MM.1S (cell line): ENCODE measurements at places on chromosomes 7 and 10.

- no peaks in the 10 kb centered on the region for H3K36me3 ChIP-seq
- no peaks in the 10 kb centered on the region for H3K4me1 ChIP-seq
- H3K27me3 ChIP-seq = no peaks in the 10 kb centered on the region
- no peak overlapping the region for H3K4me3 ChIP-seq
- no peak for DNase-seq
Observed at GRCh38 chr7:7122033-7122478, 60.3 kb upstream of the C1GALT1 start.

GRCh38 chr7:157713591-157713990 lies 376.8 kb downstream of the DNAJB6 start:
- no peak overlapping the region for H3K4me3 ChIP-seq
- H3K36me3 ChIP-seq = no peaks in the 10 kb centered on the region
- peaks cover 72% of the 10 kb centered on the region for H3K27me3 ChIP-seq

DNA sequence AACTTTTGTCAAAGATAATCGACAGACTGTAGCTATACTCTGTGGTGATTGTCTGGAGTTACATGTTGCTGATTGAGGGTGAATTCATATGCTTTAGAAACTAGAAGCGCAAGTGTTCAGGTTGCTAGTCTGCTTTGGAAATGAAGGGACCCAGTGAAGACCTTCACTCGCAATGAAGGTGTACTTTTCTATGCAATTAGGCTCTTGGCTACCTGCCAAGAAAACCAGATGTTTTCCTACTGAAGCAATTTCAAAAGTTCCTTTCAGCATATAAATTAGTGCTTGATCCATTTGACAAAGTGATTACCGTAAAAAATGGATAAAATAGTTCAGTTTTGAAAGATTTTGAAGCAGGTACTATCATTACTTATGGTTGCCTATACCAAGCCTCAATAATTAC lies 10.0 kb upstream of the STK31 start:
- no peaks in the 10 kb centered on the region for H3K27me3 ChIP-seq
- no peak overlapping the region for H3K4me3 ChIP-seq
- H3K36me3 ChIP-seq = no peaks in the 10 kb centered on the region
- H3K27ac ChIP-seq = no peak overlapping the region

DNA sequence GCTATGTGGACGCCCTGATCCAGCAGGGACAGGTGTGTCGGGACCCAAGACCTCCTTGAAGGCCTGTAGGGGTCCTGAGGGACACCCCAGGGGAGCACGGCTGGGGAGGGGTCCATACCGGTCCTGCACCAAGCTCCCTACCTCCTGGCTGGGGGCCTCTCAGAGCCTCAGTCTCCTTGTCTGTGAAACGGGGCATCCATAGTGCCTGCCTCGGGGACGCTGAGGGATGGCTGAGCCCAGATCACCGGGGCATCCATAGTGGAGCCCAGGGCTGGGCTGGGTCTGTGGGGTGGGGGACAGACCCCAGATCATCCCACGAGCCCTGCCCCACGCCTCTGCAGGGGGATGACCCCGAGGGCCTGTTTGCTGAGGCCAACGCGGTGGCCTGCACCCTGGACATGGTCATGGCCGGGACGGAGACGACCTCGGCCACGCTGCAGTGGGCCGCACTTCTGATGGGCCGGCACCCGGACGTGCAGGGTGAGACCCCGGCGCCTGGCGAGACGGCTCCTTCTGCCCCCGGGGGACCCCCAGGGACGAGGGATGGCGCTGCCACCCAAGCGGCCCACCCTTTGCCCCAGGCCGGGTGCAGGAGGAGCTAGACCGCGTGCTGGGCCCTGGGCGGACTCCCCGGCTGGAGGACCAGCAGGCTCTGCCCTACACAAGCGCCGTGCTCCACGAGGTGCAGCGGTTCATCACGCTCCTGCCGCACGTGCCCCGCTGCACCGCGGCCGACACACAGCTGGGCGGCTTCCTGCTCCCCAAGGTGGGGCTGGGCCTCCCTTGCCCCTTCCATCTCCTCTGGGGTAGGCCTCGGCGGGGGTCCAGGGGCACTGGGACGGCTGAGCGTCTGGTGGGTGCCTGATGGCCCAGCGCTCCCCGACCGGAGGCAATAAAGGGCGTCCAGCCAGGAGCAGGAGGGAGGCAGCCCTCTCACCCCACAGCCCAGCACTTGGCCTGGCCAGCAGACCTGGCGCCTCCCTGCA lies 4.1 kb downstream of the CYP2W1 start:
- peaks cover 58% of the 10 kb centered on the region for H3K27me3 ChIP-seq
- H3K4me1 ChIP-seq = no peaks in the 10 kb centered on the region
- H3K27ac ChIP-seq = no peak overlapping the region
- H3K36me3 ChIP-seq = no peaks in the 10 kb centered on the region

DNA sequence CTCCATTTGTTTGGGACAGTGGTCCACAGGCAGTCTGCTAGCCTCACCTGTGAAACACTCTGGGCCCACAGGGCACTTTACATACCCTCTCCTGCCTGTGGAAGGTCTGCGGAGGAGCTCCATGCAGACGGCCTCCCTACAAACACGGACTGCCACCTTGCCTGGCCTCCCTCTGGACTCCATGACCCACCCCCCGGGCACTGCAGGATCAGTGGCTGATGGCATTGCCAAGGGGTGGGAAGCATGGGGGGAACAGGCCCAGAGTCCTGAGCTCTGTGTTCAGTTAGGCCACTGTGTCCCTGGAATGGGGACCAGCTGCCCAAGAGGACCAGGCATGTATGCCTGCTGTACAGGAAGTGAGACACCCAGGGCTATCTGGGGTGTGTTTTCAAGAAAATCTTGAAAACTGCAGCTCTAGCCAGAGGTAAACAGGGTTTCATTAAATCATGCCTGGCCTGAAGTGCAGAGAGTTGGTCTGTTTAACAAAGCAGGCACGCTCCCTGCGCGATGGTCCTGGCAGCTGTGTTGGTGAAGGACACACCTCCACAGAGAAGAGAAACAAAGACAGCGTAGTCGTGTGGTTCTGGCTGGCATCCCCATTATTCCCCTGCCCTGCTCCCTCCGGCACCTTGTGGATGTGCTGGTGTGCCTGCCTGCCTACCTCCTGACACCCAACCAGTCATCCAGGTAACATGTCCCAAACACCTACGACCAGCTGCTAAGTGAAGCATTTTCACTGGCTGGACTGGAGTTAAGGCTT lies 470.8 kb upstream of the ZMIZ1 start:
- H3K36me3 ChIP-seq = no peaks in the 10 kb centered on the region
- no peak for DNase-seq
- H3K4me3 ChIP-seq = no peak overlapping the region
- H3K27me3 ChIP-seq = no peaks in the 10 kb centered on the region
- peaks cover 16% of the 10 kb centered on the region for H3K4me1 ChIP-seq

GRCh38 chr7:50330696-50331095 lies 26.2 kb downstream of the IKZF1 start:
- H3K36me3 ChIP-seq = no peaks in the 10 kb centered on the region; the same call in none of the 2 replicates
- peak overlapping the region; percentile 35; the same call in 1 of the 2 replicates for H3K27ac ChIP-seq
- DNase-seq = no peak
- peaks cover 56% of the 10 kb centered on the region for H3K4me1 ChIP-seq

DNA sequence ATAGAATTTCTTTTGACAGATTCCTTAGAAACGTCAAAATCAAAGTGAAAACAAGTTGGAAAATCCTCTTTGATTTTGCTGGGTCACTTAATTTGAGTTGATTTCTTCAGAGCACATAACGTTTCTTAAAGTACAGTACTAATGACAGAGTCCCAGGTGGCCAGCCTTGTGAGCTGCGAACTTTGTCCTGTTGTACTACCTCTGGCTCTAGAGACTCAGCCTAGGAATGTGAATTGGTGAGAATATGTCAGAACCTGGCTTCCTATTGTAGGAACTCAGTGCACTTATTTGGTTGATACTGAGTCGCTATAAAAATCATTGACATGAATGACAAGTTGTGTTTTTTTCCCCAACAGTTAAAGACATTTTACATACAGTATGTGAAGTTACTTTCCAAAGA lies 20.2 kb downstream of the SDK1 start:
- no peaks in the 10 kb centered on the region for H3K4me1 ChIP-seq
- no peak overlapping the region for H3K27ac ChIP-seq
- no peak overlapping the region for H3K4me3 ChIP-seq
- H3K27me3 ChIP-seq = no peaks in the 10 kb centered on the region
- no peak for DNase-seq

GRCh38 chr7:47320296-47320695 lies 261.6 kb downstream of the TNS3 start:
- peaks cover 23% of the 10 kb centered on the region for H3K36me3 ChIP-seq
- H3K4me3 ChIP-seq = no peak overlapping the region
- H3K4me1 ChIP-seq = no peaks in the 10 kb centered on the region
- no peak for DNase-seq
- no peaks in the 10 kb centered on the region for H3K27me3 ChIP-seq

DNA sequence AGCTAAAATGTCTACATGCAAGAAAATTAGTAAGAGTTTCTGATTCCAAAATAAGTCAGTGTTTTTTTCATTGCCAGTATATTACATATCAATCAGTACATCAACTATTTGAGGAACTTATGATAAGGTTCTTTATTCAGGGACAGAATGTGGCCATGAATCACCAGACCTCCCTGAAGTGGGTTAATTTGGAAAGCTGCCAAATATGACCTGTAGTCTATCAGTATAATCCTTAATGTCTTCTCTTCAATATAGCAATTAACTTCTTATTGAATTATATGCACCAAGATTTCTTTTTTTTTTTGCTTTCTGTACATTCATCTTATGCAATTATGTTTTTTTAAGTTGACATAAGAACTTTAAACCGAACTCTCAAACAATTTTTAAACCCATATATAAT lies 714.5 kb upstream of the POT1 start:
- DNase-seq = no peak
- H3K4me3 ChIP-seq = no peak overlapping the region
- H3K27me3 ChIP-seq = no peaks in the 10 kb centered on the region
- peaks cover 6% of the 10 kb centered on the region for H3K4me1 ChIP-seq
- H3K27ac ChIP-seq = no peak overlapping the region
- no peaks in the 10 kb centered on the region for H3K36me3 ChIP-seq

DNA sequence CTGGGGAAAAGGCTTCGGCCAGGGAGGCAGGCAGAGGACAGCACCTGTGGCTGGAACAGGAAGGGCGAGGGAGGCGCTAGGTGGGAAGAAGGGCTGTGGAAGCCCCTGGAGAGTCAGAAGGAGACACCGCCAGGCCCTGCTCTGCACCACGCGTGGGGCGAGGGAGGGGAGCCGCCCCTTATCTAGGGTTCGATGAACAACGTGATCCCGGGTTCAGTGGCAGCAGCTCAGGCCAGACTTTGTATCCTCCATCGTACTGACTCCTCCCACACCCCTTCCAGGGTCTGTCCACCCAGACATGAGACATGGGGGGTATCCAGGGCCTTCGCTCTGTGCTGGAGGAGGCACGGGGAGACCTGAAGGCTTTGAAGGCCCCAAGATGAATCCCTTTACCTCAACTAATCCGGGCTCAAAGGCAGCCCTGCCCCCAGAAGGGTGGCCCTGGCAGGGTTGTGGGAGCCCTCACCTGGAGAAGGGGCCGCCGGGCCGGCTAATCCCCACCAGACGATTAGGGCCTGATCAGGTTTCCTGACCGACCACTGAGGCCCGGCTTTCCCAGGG lies 110.8 kb downstream of the PDGFA start:
- DNase-seq = no peak
- no peak overlapping the region for H3K4me3 ChIP-seq
- H3K27ac ChIP-seq = no peak overlapping the region
- H3K36me3 ChIP-seq = no peaks in the 10 kb centered on the region
- no peaks in the 10 kb centered on the region for H3K27me3 ChIP-seq
- no peaks in the 10 kb centered on the region for H3K4me1 ChIP-seq

GRCh38 chr7:114711241-114711640 lies 210.7 kb upstream of the MDFIC start:
- no peaks in the 10 kb centered on the region for H3K4me1 ChIP-seq
- no peaks in the 10 kb centered on the region for H3K27me3 ChIP-seq
- no peak overlapping the region for H3K4me3 ChIP-seq
- no peak for DNase-seq
- no peaks in the 10 kb centered on the region for H3K36me3 ChIP-seq
- H3K27ac ChIP-seq = no peak overlapping the region

DNA sequence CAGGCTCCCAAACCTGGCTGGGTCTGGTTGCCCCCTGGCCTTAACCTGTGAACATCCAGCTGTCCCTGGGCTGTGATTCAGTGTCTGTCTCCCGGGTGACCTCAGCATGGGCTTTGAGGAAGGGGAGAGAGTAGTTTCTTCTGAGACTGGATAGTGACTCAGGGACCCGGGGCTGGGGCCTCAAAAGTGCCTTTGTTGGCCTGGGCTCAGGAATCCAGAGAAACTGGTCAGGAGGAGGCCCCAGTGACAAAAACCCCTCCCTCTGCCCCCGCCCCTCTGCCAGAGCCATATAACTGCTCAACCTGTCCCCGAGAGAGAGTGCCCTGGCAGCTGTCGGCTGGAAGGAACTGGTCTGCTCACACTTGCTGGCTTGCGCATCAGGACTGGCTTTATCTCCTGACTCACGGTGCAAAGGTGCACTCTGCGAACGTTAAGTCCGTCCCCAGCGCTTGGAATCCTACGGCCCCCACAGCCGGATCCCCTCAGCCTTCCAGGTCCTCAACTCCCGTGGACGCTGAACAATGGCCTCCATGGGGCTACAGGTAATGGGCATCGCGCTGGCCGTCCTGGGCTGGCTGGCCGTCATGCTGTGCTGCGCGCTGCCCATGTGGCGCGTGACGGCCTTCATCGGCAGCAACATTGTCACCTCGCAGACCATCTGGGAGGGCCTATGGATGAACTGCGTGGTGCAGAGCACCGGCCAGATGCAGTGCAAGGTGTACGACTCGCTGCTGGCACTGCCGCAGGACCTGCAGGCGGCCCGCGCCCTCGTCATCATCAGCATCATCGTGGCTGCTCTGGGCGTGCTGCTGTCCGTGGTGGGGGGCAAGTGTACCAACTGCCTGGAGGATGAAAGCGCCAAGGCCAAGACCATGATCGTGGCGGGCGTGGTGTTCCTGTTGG lies at the start of gene CLDN4:
Gene CLDN4 (plus strand): TSS at position 316 of the 903 bp plus-strand sequence. CDS start 206 bp downstream, at position 522.
- no peak within 1 kb of the TSS for H3K4me3 ChIP-seq
- no peak for DNase-seq
- peaks cover 4% of the 10 kb centered on the region; the same call in 1 of the 2 replicates for H3K4me1 ChIP-seq

GRCh38 chr10:34609287-34609940 lies 205.7 kb downstream of the PARD3 start:
- DNase-seq = no peak
- no peaks in the 10 kb centered on the region for H3K36me3 ChIP-seq
- H3K27ac ChIP-seq = no peak overlapping the region

GRCh38 chr10:95867866-95868265 lies 39.9 kb upstream of the CC2D2B start:
- no peak for DNase-seq
- no peaks in the 10 kb centered on the region for H3K27me3 ChIP-seq
- 0 out of 2 replicates have a peak, but pooled peaks cover 4% of the 10 kb centered on the region for H3K4me1 ChIP-seq
- H3K36me3 ChIP-seq = no peaks in the 10 kb centered on the region
- H3K27ac ChIP-seq = no peak overlapping the region

- no peaks in the 10 kb centered on the region for H3K36me3 ChIP-seq
- H3K27me3 ChIP-seq = no peaks in the 10 kb centered on the region
- DNase-seq = no peak
- H3K4me3 ChIP-seq = no peak overlapping the region
- H3K4me1 ChIP-seq = no peaks in the 10 kb centered on the region
Observed at GRCh38 chr7:39845006-39845405, 105.0 kb upstream of the CDK13 start.
